ENCODE measurements at places on chromosomes 16 and 17. TPM values are rescaled to one million over a fixed set of nuclear protein-coding genes. Genes with fewer than 3 reads are reported as not detected.

DNA sequence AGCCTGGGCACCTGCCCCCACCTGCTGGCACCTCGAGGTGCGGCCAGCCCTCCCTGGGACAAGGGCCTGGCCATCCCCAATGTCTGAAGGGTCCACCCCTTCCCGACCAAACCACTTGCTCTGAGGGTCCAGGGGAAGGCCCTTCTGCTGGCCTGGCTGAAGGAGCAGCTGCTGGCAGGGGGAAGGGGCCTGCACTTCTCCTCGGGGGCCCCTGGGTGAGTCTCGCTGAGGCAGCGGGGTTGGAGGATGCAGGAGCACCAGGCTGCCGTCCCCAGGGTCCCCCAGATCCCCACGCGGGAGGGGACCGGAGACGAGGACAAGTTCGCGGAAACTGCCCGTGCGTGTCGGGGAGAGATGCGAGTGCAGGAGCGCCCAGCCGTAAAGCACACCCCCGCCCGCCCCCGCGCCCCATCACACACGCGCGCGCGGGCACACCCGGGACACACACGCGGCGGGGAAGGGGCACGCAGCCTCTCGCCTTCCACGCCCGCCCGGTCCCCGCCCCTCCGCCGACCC is 725 bp upstream of the CACNA1H start:
- H3K27ac ChIP-seq = no peak overlapping the region
- H3K4me1 ChIP-seq = no peaks in the 10 kb centered on the region
- DNase-seq = no peak
- H3K36me3 ChIP-seq = no peaks in the 10 kb centered on the region
- no peaks in the 10 kb centered on the region for H3K27me3 ChIP-seq

GRCh38 chr17:9472094-9472493 is 103.5 kb downstream of the STX8 start:
- DNase-seq = no peak
- H3K27ac ChIP-seq = no peak overlapping the region
- no peaks in the 10 kb centered on the region for H3K36me3 ChIP-seq
- H3K4me3 ChIP-seq = no peak overlapping the region
- no peaks in the 10 kb centered on the region for H3K4me1 ChIP-seq

DNA sequence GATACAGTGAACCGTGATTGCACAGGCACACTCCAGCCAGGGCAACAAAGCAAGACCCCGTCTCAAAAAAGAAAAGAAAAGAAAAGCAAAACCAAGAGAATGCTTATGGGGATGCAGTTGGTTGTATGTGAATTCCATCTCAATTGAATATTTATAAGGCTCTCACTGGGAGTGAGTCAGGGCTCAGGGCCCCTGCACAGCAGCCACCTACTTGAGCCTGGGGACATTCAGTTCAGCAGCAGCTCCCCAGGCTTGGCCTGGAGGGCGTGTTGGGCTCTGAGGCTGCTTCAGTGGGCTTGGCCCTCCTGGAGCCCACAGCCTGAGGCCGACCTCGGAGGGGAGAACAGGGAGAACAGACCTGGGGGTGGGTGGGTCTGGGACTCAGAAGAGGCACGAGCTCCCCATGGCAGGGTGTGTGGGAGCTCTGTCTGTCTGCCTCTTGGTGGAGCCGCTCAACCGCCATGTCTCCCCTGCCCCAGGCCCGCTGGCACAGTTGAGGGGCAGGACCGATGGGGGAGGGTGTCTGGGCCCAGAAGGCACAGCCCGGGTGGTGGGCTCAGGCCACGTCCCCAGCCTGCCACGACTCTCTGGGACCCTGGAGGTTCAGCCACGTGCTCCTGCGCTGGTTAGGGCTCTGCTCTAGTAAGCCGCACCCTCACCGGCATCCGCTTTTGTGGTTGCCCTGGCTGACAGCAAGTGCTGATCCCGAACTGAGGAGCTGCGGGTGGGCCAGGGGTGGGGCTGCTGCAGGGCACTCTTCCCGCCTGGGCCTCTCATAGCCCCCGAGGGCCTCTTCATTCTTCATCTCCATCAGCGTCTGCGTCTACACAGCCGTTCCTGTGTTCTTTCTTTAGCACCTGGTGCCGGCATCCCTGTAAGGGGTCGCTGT is 24.8 kb downstream of the ZFPM1 start:
- no peak overlapping the region for H3K27ac ChIP-seq
- no peaks in the 10 kb centered on the region for H3K27me3 ChIP-seq
- no peak for DNase-seq
- no peaks in the 10 kb centered on the region for H3K36me3 ChIP-seq
- no peak overlapping the region for H3K4me3 ChIP-seq

DNA sequence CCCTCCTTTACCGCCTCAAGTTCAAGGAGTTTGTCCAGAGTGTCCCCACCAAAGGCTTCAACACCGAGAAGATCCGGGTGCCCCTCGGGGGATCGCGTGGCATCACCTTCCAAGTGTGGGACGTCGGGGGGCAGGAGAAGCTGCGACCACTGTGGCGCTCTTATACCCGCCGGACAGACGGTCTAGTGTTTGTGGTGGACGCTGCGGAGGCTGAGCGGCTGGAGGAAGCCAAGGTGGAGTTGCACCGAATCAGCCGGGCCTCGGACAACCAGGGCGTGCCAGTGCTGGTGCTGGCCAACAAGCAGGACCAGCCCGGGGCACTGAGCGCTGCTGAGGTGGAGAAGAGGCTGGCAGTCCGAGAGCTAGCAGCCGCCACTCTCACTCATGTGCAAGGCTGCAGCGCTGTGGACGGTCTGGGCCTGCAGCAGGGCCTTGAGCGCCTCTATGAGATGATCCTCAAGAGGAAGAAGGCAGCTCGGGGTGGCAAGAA is 1.1 kb downstream of the ARL4D start:
- DNase-seq = peak; percentile 58
- H3K36me3 ChIP-seq = no peaks in the 10 kb centered on the region
- H3K27ac ChIP-seq = no peak overlapping the region
- no peaks in the 10 kb centered on the region for H3K4me1 ChIP-seq
- no peaks in the 10 kb centered on the region for H3K27me3 ChIP-seq
- H3K4me3 ChIP-seq = no peak overlapping the region

Gene SLC38A8
- not detected for total RNA-seq

Gene CDH3
- total RNA-seq = 0.97 TPM

GRCh38 chr17:28124962-28125361 is 82.5 kb downstream of the NLK start:
- H3K4me3 ChIP-seq = no peak overlapping the region
- H3K4me1 ChIP-seq = no peaks in the 10 kb centered on the region
- DNase-seq = no peak
- no peaks in the 10 kb centered on the region for H3K36me3 ChIP-seq

- H3K27ac ChIP-seq = no peak overlapping the region
- no peak overlapping the region for H3K4me3 ChIP-seq
- H3K27me3 ChIP-seq = no peaks in the 10 kb centered on the region
- H3K36me3 ChIP-seq = no peaks in the 10 kb centered on the region
These were observed 29.3 kb upstream of the ABCC3 start for GRCh38 chr17:50605429-50605828.

GRCh38 chr17:44333371-44333770 is 8.7 kb upstream of the SLC25A39 start:
- H3K27me3 ChIP-seq = no peaks in the 10 kb centered on the region
- H3K36me3 ChIP-seq = no peaks in the 10 kb centered on the region
- H3K4me1 ChIP-seq = no peaks in the 10 kb centered on the region
- DNase-seq = no peak
- no peak overlapping the region for H3K27ac ChIP-seq

GRCh38 chr17:14297161-14297851 is 3.6 kb upstream of the HS3ST3B1 start:
- no peak overlapping the region for H3K4me3 ChIP-seq
- DNase-seq = peak; percentile 77
- no peaks in the 10 kb centered on the region for H3K4me1 ChIP-seq
- H3K36me3 ChIP-seq = no peaks in the 10 kb centered on the region
- no peaks in the 10 kb centered on the region for H3K27me3 ChIP-seq

Gene ZNF469
- 1.9 TPM for total RNA-seq

DNA sequence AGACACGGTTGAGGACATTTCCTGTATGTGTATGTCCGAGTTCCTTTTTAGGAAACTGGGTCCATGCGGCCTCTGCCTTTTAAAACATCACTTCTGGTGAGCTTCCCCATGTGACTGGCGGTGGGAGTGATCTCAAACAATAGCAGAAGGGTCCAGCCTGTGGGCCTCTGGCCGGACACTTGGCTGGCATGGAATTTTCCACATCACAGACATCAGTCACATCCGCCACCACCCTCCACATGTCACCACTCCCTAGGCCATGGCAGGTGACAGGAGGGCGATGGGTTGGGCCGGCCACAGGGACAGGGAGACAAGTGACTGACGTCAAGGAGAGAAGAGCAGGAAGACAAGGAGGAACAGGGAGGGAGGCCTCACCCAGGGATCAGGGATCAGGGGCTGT is 83.7 kb downstream of the DNAH17 start:
- no peak overlapping the region for H3K4me3 ChIP-seq
- no peaks in the 10 kb centered on the region for H3K27me3 ChIP-seq
- DNase-seq = no peak
- H3K4me1 ChIP-seq = no peaks in the 10 kb centered on the region
- no peak overlapping the region for H3K27ac ChIP-seq
- no peaks in the 10 kb centered on the region for H3K36me3 ChIP-seq

GRCh38 chr17:488993-489757 is 136.6 kb upstream of the RPH3AL start:
- no peaks in the 10 kb centered on the region for H3K27me3 ChIP-seq
- peak; percentile 82 for DNase-seq
- H3K4me3 ChIP-seq = no peak overlapping the region
- no peaks in the 10 kb centered on the region for H3K4me1 ChIP-seq

Gene ORC6
- 1.6 TPM for total RNA-seq

Gene TBC1D16
- total RNA-seq = 43.6 TPM

Gene CLDN6
- not detected for total RNA-seq

- DNase-seq = no peak
- H3K4me3 ChIP-seq = no peak overlapping the region
- H3K27ac ChIP-seq = no peak overlapping the region
- no peaks in the 10 kb centered on the region for H3K4me1 ChIP-seq
These were observed 263.5 kb downstream of the SNX29 start for GRCh38 chr16:12240036-12240435.

GRCh38 chr17:83071966-83072562 is 7.3 kb upstream of the METRNL start:
- DNase-seq = no peak
- no peak overlapping the region for H3K4me3 ChIP-seq
- no peak overlapping the region for H3K27ac ChIP-seq
- H3K27me3 ChIP-seq = no peaks in the 10 kb centered on the region
- H3K4me1 ChIP-seq = no peaks in the 10 kb centered on the region

- no peaks in the 10 kb centered on the region for H3K4me1 ChIP-seq
- H3K4me3 ChIP-seq = no peak overlapping the region
- H3K27me3 ChIP-seq = no peaks in the 10 kb centered on the region
- no peak for DNase-seq
- no peak overlapping the region for H3K27ac ChIP-seq
These were observed 141.6 kb downstream of the KCNJ12 start for GRCh38 chr17:21517538-21518293.

Gene ACSM2B
- total RNA-seq = not detected

GRCh38 chr17:6392609-6393350 is 42.1 kb downstream of the AIPL1 start:
- no peaks in the 10 kb centered on the region for H3K27me3 ChIP-seq
- no peaks in the 10 kb centered on the region for H3K4me1 ChIP-seq
- H3K4me3 ChIP-seq = no peak overlapping the region

- no peaks in the 10 kb centered on the region for H3K27me3 ChIP-seq
- H3K36me3 ChIP-seq = no peaks in the 10 kb centered on the region
- no peak overlapping the region for H3K27ac ChIP-seq
- H3K4me1 ChIP-seq = no peaks in the 10 kb centered on the region
- H3K4me3 ChIP-seq = no peak overlapping the region
These were observed 367.4 kb upstream of the TNRC6C start for GRCh38 chr17:77590951-77591735.

Gene RHBDL1
- total RNA-seq = 0.88 TPM

Gene SECTM1
- 9.9 TPM for total RNA-seq

GRCh38 chr16:8730335-8730915 is 56.0 kb downstream of the ABAT start:
- no peak overlapping the region for H3K4me3 ChIP-seq
- H3K27ac ChIP-seq = no peak overlapping the region
- DNase-seq = no peak
- no peaks in the 10 kb centered on the region for H3K4me1 ChIP-seq
- no peaks in the 10 kb centered on the region for H3K27me3 ChIP-seq

Gene TAC4
- total RNA-seq = not detected

Gene LRRC46
- not detected for total RNA-seq

GRCh38 chr17:58384897-58385296 is 32.4 kb downstream of the RNF43 start:
- no peaks in the 10 kb centered on the region for H3K27me3 ChIP-seq
- H3K36me3 ChIP-seq = no peaks in the 10 kb centered on the region
- H3K27ac ChIP-seq = no peak overlapping the region
- H3K4me3 ChIP-seq = no peak overlapping the region
- no peaks in the 10 kb centered on the region for H3K4me1 ChIP-seq
- no peak for DNase-seq

DNA sequence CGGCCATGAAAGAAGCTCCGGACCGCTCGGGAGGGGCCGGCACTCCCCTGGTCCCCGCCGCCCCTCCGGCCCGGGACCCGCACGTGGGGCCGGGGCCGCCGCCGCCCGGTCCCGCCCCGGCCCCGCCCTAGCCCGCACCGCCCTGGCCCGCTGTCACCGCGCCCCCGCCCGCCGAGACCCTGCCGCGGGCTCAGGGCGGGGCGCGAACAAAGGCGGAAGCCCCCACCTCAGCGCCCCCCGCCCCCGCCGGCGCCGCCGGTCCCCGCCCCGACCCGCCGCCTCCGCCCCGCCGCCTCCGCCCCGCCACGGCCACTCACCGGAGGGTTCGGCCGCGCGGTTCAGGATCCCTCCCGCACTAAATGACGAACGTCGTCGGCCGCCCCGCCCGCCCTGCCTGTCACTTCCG is at the start of gene ARHGDIA:
ARHGDIA (minus strand) TSS at position 357 of the 406 bp plus-strand sequence. CDS start 1,407 bp downstream, outside the sequence.
- H3K4me1 ChIP-seq = no peaks in the 10 kb centered on the region
- peaks cover 3% of the 10 kb centered on the region for H3K36me3 ChIP-seq
- H3K27ac ChIP-seq = peak within 1 kb of the TSS; percentile 81
- H3K27me3 ChIP-seq = peaks cover 13% of the 10 kb centered on the region

GRCh38 chr17:42153919-42154742 is 658 bp downstream of the RAB5C start:
- no peaks in the 10 kb centered on the region for H3K27me3 ChIP-seq
- no peak for DNase-seq
- no peaks in the 10 kb centered on the region for H3K36me3 ChIP-seq
- H3K4me3 ChIP-seq = peak overlapping the region; percentile 89
- peak overlapping the region; percentile 6 for H3K27ac ChIP-seq

Gene ARL2BP
- 47.5 TPM for total RNA-seq

GRCh38 chr16:28835864-28836760 is 10.0 kb downstream of the TUFM start:
- H3K4me3 ChIP-seq = no peak overlapping the region
- H3K27ac ChIP-seq = no peak overlapping the region
- H3K4me1 ChIP-seq = no peaks in the 10 kb centered on the region
- DNase-seq = no peak
- H3K36me3 ChIP-seq = peaks cover 13% of the 10 kb centered on the region

Data from aorta (tissue), 5 donors.